ENCODE measurements at places on chromosomes 7 and 10.

GRCh38 chr7:55209366-55209765 lies 155.8 kb upstream of the LANCL2 start:
- DNase-seq, result no peak

- DNase-seq, result no peak
These were observed 22.0 kb downstream of the CRPPA start for GRCh38 chr7:16399265-16399831.

GRCh38 chr10:56296618-56297017 lies 64.4 kb downstream of the ZWINT start:
- no peak for DNase-seq

DNA sequence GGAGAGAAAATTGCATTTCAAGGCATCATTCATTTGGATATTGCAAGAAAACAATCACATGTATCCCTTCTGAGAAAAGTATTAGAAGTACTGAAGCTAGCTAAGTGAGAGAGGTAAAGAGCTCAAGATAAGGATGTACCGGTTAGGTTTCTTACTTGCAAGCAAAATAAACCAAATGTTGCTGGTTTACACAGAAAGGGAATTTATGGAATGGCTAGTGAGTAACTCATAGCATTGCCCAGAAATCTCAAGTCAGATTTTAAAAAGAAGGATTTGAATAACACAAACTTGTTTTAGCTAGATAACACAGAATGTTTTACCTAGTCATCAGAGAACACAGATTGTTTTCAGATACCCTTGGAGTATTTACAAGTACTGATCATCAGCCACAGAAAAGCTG lies 30.6 kb downstream of the KLHL7 start:
- DNase-seq, result peak; percentile 28

DNA sequence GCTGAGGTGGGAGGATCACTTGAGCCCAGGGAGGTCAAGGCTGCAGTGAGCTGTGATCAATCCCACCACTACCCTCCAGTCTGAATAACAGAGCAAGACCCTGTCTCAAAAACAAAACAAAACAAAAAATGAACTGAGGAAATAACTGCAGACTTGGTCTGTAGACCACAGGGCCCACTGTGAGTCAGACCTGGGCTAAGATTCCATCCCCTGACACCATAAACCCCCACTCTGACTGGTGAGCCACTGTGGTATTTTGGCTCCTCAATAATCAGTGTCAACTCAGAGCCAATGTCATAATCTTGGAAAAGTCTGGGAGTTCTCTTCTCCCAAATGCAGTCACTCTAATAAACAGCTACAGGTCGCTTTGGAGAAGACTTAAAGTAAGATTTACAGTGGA lies 24.0 kb upstream of the ERCC6 start:
- no peak for DNase-seq

DNA sequence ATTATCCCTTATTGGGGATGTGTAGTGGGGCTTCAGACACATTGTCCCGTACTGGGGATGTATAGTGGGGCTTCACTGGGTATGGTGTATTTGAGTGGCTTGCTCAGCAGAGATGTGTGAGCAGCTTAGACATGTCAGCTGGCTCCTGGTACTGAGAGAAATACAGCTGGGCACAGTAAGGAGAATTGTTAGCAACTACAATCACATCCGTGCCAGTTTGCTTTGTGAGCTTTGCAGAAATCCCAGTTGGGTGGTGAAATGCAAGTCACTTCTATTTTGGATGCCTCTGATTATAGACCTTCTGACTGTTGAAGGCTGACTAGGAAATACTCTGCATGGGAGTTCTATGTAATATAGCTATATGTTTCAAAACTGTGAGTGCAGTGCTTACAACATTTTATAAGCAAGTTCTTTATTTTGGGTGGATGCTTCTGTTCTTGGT lies 10.8 kb downstream of the CCNY start:
- DNase-seq, result no peak
